ENCODE measurements at places on chromosomes 7 and 10. TPM values are rescaled to one million over a fixed set of nuclear protein-coding genes. Genes with fewer than 3 reads are reported as not detected.

Gene EPDR1
- total RNA-seq = 35.6 TPM

Gene HMX2
- total RNA-seq = not detected

Gene PRSS1
- total RNA-seq = 5.6 TPM

Gene NSUN6
- total RNA-seq = 10.3 TPM

Gene SPDYE2
- total RNA-seq = not detected

Gene GNG11
- total RNA-seq = 9.8 TPM

Gene AKR1D1
- not detected for total RNA-seq

Gene HSPA12A
- total RNA-seq = 25.7 TPM

Gene ADARB2
- total RNA-seq = not detected

Gene CALHM3
- not detected for total RNA-seq

Gene FAM221A
- total RNA-seq = 8.5 TPM

Gene ZKSCAN5
- total RNA-seq = 7.8 TPM

Gene RPEL1
- not detected for total RNA-seq

Gene SFTPD
- 0.58 TPM for total RNA-seq

Gene KIAA1217
- 18.3 TPM for total RNA-seq

Gene DNAH11
- total RNA-seq = 3.3 TPM

Gene ECHDC3
- total RNA-seq = 9.6 TPM

Gene PNLIPRP3
- total RNA-seq = not detected

Gene CWF19L1
- total RNA-seq = 21.6 TPM

Gene MRLN
- total RNA-seq = not detected

Gene GLRX3
- total RNA-seq = 47.1 TPM

All from aorta (tissue), 5 donors.